Tibial artery (tissue), 4 donors: ENCODE measurements at places on chromosomes 12 and 14.
A peak's percentile ranks its signal among the peaks of the same experiment; 100 is the strongest.

GRCh38 chr14:77085538-77085937 lies 12.5 kb upstream of the CIPC start:
- DNase-seq: no peak

DNA sequence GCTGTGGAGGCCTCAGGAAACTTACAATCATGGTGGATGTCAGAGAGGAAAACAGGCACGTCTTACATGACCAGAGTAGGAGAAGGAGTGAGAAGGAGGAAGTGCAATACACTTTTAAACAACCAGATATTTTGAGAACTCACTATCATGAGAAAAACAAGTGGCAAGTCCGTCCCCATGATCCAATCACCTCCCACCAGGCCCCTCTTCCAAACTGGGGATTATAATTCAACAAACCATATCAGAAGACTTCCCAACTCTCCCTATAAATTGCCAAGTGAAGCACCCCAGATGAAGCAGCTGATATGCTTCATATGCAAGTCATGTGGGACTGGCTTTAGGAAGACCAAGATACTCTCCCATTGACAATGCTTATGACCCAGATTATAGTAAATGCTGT lies 11.6 kb upstream of the ACSM4 start:
- no peak for DNase-seq

- DNase-seq: no peak
These were observed 38.0 kb upstream of the CCDC60 start for GRCh38 chr12:119296535-119296934.

GRCh38 chr14:29390081-29390832 lies 537.4 kb downstream of the PRKD1 start:
- DNase-seq: no peak

GRCh38 chr12:32477714-32478113 lies 78.4 kb downstream of the FGD4 start:
- no peak for DNase-seq

GRCh38 chr12:57129889-57130288 lies 1.6 kb downstream of the LRP1 start:
- peak; percentile 82 for DNase-seq

GRCh38 chr12:111267144-111267543 lies 101.8 kb downstream of the PHETA1 start:
- DNase-seq: no peak

- DNase-seq: no peak
These were observed 2.8 kb downstream of the VPS29 start for GRCh38 chr12:110498984-110499706.

GRCh38 chr14:74563233-74563585 lies 48.8 kb downstream of the LTBP2 start:
- no peak for DNase-seq

- DNase-seq: no peak
These were observed 93.4 kb upstream of the NCOR2 start for GRCh38 chr12:124660851-124661250.

DNA sequence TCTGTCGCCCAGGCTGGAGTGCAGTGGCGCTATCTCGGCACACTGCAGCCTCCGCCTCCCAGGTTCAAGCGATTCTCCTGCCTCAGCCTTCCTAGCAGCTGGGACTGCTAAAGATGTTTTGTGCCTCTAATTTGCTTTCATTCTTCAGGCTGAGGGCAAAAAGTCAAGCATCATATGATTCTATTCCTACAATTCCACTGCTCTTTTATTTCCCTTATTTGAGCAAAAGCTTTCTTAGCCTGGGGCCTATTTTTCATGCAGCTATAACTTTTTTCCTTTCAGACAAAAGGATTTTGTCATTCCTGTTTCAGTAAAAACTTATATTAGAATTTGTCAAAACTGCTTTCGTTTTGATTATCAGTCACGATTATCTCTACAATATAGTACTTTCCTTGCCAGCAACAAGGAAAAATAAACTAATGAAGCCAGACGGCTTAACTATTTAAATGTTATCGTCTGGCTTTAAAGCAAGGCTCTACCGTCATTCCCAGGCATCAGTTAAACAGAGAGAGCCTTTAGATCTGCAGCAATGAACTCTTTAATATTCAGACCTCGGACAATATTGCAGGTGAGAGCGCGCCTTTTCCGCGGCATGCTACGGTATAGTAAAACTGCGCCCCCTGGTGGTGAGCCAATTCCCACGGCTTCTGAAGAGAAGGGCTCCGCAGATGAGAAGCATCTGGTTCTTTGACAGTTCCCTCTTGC lies 1.4 kb upstream of the SLC2A13 start:
- peak; percentile 89 for DNase-seq

GRCh38 chr12:51471111-51471864 lies 46.7 kb downstream of the SLC4A8 start:
- DNase-seq: no peak

- no peak for DNase-seq
These were observed 240.6 kb downstream of the SLC25A21 start for GRCh38 chr14:36931791-36932190.

DNA sequence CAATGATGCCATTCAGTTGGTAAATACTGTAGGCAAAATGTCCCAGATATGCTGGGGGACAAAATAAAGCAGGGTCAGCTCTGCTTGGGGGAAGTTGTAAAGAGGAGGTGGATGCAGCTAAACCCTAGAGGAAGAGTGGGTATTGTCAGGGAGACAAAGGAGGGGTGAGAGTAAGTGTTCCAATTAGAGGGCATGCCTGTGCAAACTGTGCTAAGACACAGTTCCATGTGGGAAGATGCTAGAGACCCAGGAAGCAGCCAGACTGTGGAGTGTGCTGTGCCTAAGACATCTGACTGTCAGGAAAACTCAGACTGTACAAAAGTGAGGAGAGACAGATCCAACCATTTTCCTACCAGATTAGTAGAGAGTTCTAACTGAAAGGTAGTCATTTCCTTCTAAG lies 474.3 kb downstream of the ATP23 start:
- no peak for DNase-seq

DNA sequence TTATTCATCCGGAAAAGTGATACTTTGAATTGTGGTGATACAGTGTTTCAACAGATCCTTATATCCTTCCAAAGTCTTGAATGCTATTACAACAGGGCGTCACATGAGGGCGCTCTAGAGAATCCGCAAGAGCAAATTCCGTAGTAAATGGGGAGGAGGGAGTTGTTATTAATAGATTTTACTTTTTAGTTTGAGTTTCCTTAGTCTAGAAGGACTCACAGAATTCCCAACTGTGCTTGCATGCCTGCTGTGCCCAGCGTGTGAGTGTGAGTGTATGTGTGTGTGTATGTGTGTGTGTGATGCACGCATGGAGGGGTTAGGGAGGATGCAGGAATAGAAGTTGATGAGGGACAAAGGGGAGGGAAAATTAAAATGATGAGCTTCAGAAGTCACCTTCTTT lies 375.3 kb downstream of the C12orf75 start:
- DNase-seq: peak; percentile 45

- DNase-seq: no peak
These were observed 30.3 kb upstream of the STRAP start for GRCh38 chr12:15851919-15852318.

DNA sequence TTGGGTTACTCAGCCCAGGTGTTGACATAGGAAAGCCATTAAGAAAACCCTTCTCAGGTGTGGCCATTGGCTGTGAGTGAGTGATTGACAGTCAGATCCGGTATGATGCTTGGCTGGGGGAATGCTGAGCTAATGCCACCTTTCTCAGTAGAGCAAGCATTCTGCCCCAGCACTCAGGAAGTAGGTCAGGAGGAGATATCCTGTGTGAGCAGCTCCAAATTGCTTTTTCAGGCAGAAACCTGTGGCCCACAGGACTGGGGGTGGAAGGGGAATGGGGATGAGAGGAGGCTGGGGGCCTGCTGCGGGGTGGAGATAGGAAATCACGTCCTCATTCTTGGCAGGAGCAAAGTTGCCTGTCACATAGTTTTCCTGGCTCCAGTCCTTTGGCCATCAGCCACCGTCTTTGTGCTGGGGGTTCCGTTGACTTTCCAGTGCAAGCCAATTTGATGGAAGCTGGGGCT lies 55.7 kb downstream of the NINJ2 start:
- peak; percentile 39 for DNase-seq

GRCh38 chr12:123942238-123942653 lies 30.4 kb downstream of the CCDC92 start:
- no peak for DNase-seq

GRCh38 chr14:83827383-83827782 lies 1702.6 kb upstream of the FLRT2 start:
- DNase-seq: no peak

GRCh38 chr14:36057452-36058116 lies 118.9 kb downstream of the PTCSC3 start:
- DNase-seq: no peak

DNA sequence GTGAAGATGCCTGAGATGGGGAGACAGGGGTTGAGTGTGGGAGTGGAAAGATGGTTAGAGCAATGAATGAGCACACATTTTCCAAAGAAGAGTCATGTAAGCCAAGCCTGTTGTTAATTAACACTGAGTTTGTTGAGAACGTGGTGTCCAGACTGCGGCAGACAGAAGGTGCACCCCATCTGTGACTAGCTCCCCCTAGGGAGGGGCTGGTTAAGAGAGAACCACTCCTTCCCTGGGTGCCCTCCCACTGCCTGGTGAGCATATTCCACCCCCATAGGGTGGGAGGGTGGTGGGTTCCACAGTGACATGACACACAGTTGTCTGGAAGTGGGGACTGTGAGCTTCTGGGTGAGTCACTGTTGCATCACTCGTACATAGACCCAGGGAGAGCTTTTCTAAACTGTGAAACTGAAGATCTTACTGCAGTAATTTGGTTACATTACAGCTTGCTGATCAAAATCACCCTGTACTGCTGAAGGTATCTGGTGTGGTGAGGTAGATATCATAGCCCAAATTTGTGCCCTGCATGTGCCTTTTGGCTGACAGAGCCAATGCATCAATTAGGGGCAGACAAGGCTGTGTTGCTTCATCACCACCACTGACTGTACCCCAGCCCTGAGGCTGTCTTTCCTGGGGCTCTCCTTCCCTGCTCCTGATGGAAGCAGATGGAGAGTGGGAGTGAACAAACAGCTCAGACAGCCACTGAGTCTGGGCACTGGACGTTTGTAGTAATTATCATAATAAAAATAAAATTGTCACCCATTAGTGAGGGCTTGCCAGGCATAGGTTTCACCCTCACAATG lies 150.9 kb downstream of the EMP1 start:
- no peak for DNase-seq

GRCh38 chr12:102757882-102758226 lies 159.2 kb downstream of the PAH start:
- no peak for DNase-seq

GRCh38 chr12:92065018-92065499 lies 80.6 kb downstream of the BTG1 start:
- DNase-seq: no peak
